ENCODE measurements at places on chromosomes 4 and X.

DNA sequence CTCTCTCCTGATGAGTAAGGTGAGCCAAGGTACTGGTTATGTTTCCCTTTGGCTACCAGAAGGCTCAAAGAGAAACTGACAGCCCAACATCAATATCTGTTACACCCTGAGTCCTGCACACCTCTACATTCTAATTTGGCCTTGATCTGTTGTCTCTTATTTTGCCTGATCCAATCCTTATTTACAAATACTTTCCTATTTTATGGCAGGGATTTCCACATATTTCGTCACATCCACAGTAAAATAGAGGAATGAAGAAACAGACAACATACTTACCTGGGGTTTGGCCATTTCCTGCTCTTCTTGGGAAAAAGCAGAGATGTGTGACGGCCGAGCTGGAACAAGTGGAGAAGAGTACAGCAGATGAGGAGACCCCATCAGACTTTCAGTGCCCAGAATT is 1.5 kb downstream of the ZNF182 start:
- DNase-seq = no peak

GRCh38 chr4:24488399-24489164 is 95.8 kb downstream of the DHX15 start:
- peak; percentile 6 for DNase-seq

- no peak for DNase-seq
Observed at GRCh38 chr4:183099537-183100297, 660 bp downstream of the WWC2 start.

GRCh38 chr4:11072463-11072862 is 356.2 kb downstream of the HS3ST1 start:
- DNase-seq = no peak

DNA sequence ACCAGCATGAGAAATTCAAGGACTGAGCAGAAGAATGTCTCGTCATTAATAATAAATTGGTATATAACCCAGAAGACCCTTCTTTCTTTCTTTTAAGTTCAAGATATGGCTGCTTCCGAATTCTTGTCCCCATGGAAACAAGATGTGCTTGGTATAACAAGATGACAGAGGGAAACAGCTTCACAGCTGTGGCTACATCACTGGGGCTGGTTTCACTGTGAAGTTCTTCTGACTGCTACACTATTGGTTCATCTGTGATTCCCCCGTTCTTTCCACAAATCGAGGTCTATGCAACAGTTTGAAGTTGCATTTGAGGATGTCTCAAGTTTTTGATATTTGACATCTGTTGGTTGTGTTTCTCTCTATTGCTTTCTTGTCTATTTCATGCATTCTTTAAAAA is 12.3 kb upstream of the DTHD1 start:
- DNase-seq = no peak

- no peak for DNase-seq
Observed at GRCh38 chr4:2062808-2063524, 3.8 kb downstream of the NAT8L start.
